ENCODE measurements at places on chromosomes 3 and 15.
A peak's percentile ranks its signal among the peaks of the same experiment; 100 is the strongest.

GRCh38 chr3:59326246-59327024 lies 276.6 kb upstream of the CFAP20DC start:
- DNase-seq, result peak; percentile 6

GRCh38 chr3:24763393-24763792 lies 268.7 kb upstream of the THRB start:
- DNase-seq, result peak; percentile 1

GRCh38 chr3:121295979-121296378 lies 249.8 kb downstream of the POLQ start:
- DNase-seq, result peak; percentile 5

GRCh38 chr3:131549340-131549739 lies 46.6 kb upstream of the MRPL3 start:
- no peak for DNase-seq

DNA sequence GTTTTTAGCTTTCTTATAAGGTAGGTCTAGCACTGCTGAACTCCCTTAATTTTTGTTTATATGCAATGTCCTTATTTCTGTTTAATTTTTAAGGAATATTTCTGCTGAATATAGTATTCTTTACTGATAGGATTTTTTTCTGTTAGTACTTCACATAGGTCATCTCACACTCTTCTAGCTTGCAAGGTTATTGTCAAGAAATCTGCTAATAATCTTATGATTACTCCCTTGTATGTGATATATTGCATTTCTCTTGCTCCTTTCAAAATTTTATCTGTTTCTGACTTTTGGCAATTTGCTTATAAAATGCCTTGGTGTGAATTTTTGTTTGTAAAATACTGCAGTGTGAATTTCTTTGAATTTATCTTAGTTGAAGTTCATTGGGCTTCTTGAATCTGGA lies 298.4 kb downstream of the GAP43 start:
- DNase-seq, result no peak

- no peak for DNase-seq
Measured at GRCh38 chr15:57654153-57654852, 52.2 kb upstream of the POLR2M start.

GRCh38 chr3:117248153-117248552 lies 538.6 kb downstream of the TUSC7 start:
- no peak for DNase-seq

DNA sequence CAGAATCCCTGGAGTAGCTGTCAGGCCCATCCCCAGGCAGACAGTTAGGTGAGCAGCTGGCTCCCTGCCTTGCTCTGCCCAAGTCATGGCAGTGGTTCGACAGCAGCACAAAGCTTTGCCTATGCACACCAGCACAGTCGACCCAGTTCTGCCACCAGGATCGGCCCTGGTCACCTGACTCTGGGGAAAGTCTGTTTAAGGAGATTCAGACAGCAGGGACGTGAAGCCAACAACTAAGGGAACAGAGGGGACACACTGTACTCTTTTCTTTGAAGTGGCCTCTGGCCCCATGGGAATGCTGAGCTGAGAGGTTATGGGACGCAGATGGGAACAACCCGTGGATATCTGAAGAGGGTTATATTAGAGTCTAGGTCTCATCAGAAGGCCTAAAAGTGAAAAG lies 134.8 kb downstream of the CHDH start:
- DNase-seq, result no peak

DNA sequence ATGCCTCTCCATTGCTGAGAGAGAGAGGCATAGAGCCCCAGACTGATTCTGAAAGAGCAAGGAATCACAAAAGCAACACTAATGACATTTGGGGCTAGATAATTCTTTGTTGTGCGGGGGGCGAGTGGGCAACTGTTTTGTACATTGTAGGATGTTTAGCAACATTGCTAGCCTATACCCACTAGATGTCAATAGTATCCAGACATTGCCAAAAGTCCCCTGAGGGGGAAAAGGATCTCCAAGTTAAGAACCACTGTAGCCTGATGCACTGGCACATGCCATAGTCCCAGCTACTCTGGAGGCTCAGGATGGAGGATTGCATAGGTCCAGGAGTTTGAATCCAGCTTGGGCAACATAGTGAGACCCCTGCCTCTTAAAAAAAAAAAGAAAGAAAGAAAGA lies 22.8 kb upstream of the GOLM2 start:
- DNase-seq, result no peak

GRCh38 chr3:154616298-154616697 lies 186.3 kb upstream of the GPR149 start:
- no peak for DNase-seq

DNA sequence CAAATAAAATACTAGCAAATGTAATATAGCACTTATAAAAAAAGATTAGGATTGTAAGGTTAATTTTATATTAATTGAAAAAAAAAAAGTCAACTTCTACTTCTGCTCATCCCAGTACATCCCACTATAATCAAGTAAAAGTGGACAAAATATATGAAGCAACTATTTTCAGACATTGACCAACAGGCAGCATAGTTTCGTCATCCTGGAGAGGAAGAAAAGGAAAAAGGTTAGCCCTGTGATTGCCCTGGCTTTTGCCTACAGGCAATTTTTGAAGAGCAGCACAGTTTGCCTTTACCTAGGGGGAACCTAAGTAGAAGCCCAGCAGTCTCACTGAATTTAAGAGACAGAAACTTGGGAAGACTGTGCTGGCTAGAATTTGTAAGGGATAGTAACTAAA lies 52.2 kb upstream of the ACTC1 start:
- no peak for DNase-seq
